ENCODE measurements at places on chromosomes 4 and X.

DNA sequence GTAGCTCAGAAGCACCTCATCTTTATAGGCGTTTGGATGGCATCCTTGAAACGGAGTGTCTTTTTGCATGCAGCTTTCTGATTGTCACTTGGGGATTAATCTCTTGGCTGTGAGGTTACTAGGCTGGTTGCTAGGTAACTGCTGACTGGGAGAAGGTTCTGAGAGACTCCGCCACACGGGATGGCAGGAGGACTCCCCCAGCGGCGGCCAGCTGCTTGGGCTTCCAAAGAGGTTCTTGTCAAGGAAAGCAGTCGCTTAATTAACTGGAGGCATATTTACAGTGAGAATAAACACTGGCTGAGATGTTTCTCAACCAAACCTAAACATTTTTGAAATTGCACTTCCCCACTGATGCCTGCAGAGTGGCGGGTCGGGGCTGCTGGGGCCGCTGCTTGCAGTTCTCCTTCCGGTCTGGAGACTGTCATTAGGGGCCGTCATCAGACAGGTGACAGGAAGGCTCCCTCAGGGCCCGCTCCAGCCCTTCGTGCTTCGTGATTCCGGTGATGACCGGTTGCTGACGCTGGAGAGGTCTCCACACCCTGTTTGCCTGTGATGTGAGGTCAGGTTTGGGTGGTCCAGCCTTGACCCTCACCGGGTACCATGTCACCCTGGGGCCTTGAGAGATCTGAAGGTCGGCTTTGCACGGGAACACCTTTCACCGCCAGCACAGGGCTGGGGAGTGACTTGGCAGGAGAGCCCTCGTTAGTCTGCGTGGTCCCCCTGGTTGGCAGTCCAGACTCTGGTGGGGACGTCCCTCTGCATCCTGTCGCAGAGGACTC, 9.1 kb downstream of the NSG1 start:
- DNase-seq, result no peak

- DNase-seq, result no peak
Observed at GRCh38 chr4:94877973-94878372, 120.2 kb downstream of the BMPR1B start.

DNA sequence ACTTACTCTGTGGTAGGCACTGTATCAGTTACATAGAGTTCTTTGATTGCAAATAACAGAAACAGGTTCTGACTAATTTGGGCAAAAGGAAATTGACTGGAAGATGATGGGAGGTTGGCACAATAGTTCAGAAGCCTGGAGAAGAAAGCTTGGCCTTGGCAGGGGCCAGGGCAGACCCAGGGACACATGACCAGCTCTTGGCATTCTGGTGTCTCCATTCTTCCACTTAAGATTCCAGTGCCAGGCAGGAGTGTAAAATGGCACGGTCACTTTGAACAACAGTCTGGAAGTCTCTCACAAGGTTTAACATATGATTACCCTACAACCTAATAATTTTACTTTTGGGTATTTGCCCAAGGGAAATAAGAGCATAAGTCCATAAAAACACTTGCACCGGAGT, 175.9 kb downstream of the BCOR start:
- DNase-seq, result no peak

- DNase-seq, result no peak
Observed at GRCh38 chr4:53608242-53608641, 17.0 kb upstream of the LNX1 start.

- DNase-seq, result no peak
Observed at GRCh38 chr4:4333265-4333706, 43.2 kb downstream of the ZBTB49 start.

DNA sequence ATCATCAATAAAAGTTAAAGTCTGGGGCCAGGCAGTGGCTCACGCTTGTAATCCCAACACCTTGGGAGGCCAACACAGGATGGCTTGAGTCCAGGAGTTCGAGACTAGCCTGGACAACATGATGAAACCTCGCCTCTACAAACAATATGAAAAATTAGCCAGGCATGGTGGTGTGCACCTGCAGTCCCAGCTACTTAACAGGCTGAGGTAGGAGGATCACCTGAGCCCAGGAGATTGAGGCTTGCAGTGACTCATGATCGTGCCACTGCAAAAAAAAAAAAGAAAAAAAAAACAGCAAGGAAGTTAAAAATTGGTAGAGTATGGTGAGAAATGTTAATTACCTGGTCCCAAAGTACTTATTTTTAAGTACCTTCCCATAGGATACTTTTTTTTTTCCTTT, 27.5 kb downstream of the FBXW7 start:
- no peak for DNase-seq

GRCh38 chr4:185122681-185123345, 20.3 kb upstream of the SLC25A4 start:
- no peak for DNase-seq

- DNase-seq, result no peak
Observed at GRCh38 chr4:84381759-84382158, 117.3 kb downstream of the NKX6-1 start.

GRCh38 chrX:102712216-102712966, at the start of gene GPRASP2:
Gene GPRASP2 (plus strand): TSS chrX:102712448. CDS start chrX:102714870, 2,422 bp downstream.
- peak; percentile 69 for DNase-seq

DNA sequence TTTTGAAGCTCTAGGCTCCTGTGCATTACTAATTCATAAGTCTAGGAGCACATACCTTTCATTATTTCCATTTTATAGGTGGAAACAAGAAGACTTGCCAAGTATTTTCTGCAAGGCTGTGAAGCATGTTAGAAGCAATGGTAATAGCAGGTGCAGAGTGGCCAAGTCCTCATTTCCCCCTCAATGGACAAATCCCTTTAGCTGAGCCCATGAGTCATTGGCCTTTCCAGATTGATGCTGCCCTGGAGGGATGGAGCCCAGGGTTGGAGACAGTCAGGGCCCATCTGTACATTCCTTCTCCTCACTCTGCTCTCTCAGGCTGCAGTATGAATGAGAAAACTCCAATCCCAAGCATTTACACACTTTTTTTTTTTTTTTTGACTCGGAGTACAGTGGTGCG, 6.6 kb downstream of the MGST2 start:
- DNase-seq, result no peak

DNA sequence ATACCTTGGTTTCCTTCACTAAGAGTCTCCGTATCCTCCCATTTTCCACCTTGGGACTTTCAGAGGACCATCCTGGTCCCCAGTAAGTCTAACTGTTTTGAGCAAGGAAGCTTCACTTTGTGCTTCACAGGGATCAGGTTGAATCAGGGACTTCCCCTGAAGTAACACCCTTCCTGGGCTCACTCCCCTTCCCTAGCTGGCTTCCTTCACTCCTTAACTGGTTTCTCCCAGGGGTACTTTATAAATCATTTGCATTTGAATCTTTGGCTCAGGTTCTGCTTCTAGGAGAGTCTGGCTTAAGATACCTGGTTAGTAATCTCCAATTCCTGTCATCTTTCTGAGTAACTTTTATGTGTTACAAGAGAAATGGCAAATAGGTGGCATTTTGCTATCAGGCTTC, 24.5 kb upstream of the GRIA2 start:
- DNase-seq, result no peak

- DNase-seq, result no peak
Observed at GRCh38 chr4:57763070-57763469, 652.9 kb upstream of the IGFBP7 start.

DNA sequence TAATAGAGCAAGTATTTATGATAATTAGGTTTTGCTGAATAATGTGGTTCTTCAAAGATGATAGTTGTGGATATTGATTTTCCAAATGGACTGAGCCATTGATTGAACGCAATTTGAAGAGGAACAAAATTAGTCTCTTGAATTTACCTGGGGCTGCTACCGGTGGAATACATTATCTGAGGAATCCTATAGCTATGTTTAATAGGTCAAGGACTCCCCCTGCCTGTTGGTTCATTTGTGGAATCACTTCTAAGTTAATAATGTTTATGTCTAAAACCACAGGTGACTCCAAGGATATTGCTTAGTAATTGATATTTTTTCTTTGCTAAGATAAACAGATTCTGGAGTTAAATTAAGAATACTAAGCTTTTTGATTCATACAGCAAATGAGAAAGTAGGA, 576.0 kb upstream of the PABPC4L start:
- no peak for DNase-seq

DNA sequence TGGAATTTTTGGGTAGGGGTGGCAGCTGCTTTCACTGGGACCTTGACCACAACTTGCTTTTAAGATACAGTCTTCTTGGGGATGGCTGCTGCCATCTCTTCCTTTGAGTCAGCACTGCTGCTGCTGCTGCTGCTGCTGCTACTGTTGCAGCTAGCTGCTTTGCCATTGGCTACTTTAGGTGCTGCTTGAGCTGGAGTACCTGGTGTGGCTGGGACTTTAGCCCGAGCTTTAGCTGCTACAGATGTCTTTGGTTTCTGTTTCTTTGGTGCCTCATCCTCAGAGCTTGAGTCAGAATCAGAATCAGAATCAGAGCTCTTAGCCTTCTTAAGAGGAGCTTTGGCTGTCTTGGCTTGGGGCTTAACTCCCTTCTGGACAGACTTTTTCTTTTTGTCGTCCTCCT, 52.2 kb downstream of the FAM9B start:
- DNase-seq, result no peak

GRCh38 chr4:65658117-65658516, 12.2 kb downstream of the EPHA5 start:
- no peak for DNase-seq
